ENCODE measurements at places on chromosomes 11 and 22.

DNA sequence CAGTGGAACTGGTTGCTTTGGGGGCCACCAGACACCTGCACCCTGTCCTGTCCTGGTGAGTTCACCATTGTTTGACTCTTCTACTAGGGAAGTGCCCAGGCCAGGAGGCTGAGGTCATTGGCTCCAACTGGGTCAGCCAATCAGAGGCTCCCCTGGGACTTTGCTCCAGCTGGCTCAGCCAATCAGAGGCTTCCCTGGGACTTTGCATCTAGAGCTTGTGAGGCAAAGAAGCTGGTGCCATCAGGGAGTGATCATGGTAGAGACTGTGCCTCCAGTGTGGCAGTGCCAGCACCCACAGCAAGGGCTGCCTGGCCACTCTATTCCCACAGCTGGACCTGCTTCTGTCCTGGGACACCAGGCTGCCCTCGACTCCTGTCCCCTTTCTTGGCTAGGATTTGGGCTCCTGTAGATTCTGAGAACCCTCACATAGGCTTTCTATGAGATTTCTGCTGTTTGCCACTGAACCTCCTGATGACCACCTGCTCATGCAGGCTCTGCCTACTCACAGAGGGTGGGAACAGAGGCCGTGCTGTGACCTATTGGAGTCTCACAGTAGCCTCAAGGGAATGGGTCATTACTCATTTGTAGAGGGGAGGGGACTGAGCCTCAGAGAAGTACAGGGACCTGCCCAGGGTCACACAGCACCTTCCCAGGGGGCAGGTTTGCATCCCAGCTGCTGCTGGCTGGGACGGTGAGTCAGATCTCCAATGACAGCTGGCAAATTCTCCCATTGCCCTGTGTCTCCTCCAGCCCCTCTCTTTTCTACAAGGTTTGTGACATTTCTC lies 59.2 kb upstream of the SHISAL1 start:
- no peak for DNase-seq

GRCh38 chr22:43114958-43115357 lies 4.4 kb downstream of the BIK start:
- DNase-seq, result no peak

GRCh38 chr11:130388607-130389205 lies 39.7 kb downstream of the ADAMTS8 start:
- no peak for DNase-seq

DNA sequence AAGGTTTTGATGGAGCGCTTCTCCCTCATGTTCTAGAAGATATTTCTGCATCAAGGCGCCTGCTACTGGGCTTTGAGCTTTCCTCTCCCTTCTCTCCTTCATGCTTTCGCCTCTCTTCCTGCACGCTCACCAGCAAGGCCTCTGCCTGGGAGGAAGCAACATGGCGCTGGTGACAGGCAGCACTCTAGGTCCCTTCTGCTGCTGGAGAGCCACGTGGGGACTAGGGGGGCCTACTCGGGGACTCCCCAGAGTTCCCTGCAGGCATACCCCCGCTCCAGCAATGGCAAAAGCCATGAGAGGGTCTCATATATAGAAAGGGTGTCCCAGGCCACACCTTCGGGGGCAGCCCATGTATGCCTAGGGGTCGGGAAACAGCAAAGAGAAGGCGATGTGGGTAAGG lies 49.7 kb downstream of the GRIK4 start:
- DNase-seq, result no peak

DNA sequence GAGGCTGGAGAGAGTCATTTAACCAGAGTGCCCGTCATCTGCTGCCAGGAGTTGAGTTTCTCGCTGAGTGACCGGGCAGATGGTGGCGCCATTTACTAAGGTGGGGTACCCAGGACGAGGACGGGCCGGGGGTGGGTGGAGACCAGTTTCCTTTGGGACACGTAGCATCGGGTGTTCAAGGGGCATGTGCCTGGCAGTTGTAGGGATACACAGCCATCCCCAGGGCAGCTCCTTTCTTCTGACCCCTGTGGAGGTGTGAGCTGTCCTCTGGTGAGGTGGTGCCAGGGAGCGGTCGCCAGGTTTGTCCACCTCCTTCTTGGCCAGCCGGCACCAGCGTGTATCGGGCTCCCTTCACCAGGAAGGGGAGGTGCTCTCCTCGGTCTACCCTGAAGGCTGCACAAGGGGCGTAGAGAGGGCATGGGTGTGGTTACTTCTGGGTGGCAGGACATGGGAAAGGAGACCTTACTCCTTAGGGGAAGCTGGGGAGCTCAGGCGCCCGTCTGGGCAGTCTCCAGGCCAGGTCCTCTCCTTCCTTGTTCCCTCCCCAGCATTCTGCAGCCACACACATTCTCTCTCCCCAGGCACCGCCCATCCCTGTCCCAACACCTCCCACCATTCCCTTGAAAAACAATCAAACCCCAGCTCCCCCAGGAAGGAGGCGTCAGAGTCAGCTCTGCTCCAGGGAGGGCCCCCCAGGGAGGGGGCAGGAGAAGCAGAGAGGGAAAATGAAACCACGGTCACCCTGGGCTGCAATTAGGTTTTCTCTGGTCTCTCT lies 10.3 kb upstream of the MB start:
- peak; percentile 74 for DNase-seq

DNA sequence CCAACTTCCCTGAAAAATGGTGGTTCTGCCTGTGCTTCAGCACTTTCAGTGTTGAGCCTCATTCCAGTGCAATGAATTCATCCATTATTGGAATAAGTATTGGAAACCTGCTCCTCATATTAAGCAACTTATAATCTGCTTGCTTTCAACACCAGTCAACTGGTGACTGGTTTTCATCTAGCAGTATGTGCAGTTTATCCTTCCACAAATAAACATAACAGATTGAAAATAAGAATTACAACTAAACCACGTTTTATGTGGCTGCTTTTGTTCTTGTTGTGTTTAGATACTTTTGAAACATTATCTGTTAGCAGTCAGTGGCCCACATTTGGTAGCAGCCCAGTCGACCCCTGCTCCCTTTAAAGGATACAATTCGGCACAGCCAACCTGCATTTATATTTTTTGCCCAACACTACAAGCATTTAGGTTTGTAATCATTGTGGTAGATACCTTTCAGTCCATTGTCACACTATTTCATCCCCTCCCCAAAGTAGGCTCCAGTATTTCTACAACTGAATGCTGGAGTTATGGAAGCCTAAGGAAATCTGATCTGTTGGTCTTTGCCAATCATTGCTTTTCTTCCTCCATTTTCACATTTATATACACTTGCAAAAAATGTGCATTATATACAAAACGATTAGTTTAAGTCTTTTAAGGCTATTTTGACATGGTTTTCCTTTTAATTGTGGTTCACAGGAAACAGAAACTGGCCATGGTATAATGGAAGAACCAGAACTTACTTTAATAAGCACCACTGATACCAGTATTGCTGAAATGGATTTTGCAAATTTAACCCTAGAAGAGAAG lies 13.1 kb downstream of the TAF1D start:
- peak; percentile 44 for DNase-seq

All from KBM-7 (cell line).